ENCODE measurements at places on chromosomes 1 and 21.
A peak's percentile ranks its signal among the peaks of the same experiment; 100 is the strongest.

GRCh38 chr1:214460304-214460916 is 91.0 kb downstream of the PTPN14 start:
- DNase-seq: no peak

DNA sequence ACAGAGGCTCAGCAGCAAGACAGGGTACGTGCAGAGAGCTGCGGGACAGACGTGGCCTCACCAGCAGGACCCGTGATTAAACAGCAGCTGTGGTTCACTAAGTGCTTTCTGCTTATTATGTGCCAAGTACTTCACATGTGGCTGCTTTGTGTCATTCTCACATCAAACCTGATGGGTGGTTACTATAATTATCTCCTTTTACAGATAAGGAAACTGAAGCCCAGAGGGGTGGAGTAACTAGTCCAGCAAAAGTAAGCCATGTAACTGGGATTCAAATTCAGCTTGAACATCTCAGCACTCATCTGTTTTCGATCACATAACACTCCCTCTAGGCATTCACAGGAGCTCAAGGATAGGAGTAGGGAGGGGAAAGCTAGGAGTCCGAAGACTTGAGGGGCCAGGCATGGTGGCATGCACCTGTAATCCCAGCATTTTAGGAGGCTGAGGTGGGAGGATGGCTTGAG is 50.8 kb upstream of the CLIC4 start:
- DNase-seq: no peak

GRCh38 chr1:94746635-94747525 is 73.3 kb upstream of the SLC44A3 start:
- DNase-seq: no peak

- no peak for DNase-seq
These were observed 71.5 kb downstream of the MIS18A start for GRCh38 chr21:32207406-32207716.

DNA sequence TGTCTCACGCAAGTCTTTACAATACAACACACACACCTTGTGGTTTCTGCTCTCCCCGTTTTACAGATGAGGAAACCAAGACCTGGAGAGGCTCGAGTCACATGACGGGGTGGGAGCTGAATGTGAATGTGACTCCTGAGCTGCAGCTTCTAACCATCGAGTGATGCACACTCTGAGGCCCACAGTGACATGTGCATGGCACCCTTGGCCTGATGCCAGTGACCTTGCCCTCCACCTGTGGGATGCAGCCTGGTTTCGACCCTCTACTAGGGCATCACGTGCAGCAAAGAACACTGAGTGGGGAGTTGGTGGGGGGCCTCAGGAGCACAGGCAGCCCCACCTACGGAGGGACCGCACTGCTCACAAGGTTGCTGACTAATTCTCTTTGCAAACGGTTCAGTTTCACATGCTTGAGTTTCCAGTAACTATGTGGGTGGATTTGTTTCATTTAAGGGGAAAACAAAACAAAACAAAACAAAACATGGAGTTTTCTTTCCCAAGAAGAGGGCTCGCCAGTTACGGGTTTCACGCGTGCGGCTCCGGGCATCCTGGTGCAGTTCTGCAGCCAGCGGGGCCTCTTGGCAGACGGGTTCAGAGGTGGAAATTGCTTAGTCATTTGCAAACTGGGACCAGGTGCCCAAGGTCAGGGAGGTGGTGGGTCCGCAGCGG is 22.9 kb downstream of the SPSB1 start:
- DNase-seq: peak; percentile 49

DNA sequence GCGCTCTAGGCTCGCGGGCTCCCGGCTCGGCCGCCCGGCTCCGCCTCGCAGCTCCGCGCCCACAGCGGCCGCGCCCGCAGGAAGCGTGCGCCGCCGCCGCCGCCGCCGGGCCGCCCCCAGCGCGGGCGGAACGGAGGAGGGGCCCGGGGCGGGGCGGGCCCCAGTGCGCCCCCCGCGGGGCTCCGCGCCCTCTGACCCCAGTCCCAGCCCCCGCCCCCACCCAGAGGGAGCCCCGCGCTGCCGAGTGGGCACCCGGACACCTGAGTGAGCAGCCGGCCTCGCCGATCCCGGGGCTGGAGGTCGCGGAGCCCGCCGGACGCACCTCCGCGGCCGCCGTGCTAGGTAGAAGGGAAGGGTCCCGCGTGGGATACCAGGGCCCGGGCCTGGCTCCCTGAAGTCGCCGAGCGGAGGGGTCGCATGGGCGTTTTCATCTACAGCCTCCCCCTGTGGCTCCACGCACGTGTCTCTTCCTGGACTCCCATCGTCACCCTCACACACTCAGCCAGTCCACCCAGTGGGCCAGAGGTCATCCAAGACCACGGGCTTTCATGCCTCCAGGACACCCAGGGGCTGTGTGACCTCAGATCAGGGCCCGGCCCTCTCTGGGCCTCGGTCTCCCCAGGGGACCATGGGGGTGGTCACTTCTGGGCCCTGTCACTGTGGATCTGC is at the start of gene SDC3:
SDC3 (minus strand) TSS at position 63 of the 669 bp plus-strand sequence. CDS start 172 bp downstream, outside the sequence.
- DNase-seq: no peak

DNA sequence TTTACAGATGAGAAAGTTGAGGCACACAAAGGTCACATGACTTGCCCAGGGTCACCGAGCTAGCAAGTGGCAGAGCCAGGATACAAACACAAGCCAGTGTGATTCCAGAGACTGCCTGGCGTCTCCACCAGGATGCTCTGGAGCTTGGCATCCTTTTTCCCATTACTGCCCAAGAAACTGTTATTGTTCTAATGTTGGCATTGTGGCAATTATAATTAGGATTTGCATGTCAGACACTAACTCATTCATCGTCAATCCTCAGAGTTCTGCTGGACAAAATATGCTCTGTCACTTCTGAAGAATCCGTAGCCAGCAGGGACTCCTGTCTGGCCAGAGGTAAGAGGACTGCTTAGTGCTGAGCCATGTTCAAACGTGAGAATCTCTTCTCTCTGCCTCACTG is 8.8 kb downstream of the KAZN start:
- DNase-seq: no peak

- no peak for DNase-seq
These were observed 45.8 kb downstream of the TTC39A start for GRCh38 chr1:51284487-51284954.

GRCh38 chr21:42734323-42734971 is 81.0 kb downstream of the PDE9A start:
- no peak for DNase-seq

DNA sequence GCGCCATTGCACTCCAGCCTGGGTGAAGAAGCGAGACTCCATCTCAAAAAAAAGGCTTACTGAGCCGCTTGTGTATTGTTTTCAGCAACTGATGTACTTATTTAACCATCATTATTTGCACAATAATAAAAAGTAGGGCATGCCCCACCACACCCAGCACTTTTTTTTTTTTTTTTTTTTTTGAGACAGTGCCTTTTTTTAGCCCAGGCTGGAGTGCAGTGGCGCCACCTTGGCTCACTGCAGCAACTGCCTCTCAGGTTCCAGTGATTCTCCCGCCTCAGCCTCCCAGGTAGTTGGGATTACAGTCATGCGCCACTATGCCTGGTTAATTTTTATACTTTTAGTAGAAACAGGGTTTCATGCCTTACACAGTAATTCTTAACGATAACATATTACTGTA is 12.2 kb upstream of the TRNAU1AP start:
- no peak for DNase-seq

All from stimulated activated CD4-positive, alpha-beta T cell treated with anti-CD3 and anti-CD28 coated beads, TNF-alpha, amount 100 ng/mL, for 1 hour (primary cell).